Bronchial smooth muscle cell (primary cell): ENCODE measurements at places on chromosomes 7 and 10. TPM values are rescaled to one million over a fixed set of nuclear protein-coding genes. Genes with fewer than 3 reads are reported as not detected.

The CALY gene
- total RNA-seq: 0.16 TPM in 1 of 2 replicates, not detected in the other

The GATA3 gene
- not detected in 2 replicates for total RNA-seq

The SLF2 gene
- 17.7 and 28.2 TPM in 2 replicates for total RNA-seq

The CPVL gene
- 0.16 and 0.69 TPM in 2 replicates for total RNA-seq

The TRPV6 gene
- not detected in 2 replicates for total RNA-seq

The DDX56 gene
- total RNA-seq: 33.9 and 35.5 TPM in 2 replicates

The CRPPA gene
- total RNA-seq: 0.60 and 0.95 TPM in 2 replicates

The PPP1R9A gene
- 0.16 and 0.60 TPM in 2 replicates for total RNA-seq

The ADCY1 gene
- total RNA-seq: 0.47 and 3.2 TPM in 2 replicates

The AMZ1 gene
- total RNA-seq: 0.32 and 0.43 TPM in 2 replicates

The ZP3 gene
- 0.63 and 1.9 TPM in 2 replicates for total RNA-seq

The SFRP4 gene
- 0.32 and 1.5 TPM in 2 replicates for total RNA-seq

The C1GALT1 gene
- 4.8 and 9.9 TPM in 2 replicates for total RNA-seq

The WNT8B gene
- not detected in 2 replicates for total RNA-seq

The CACNA2D1 gene
- 29.1 and 33.3 TPM in 2 replicates for total RNA-seq

The PRPS1L1 gene
- not detected in 2 replicates for total RNA-seq

The SH2B2 gene
- total RNA-seq: 0.94 and 0.95 TPM in 2 replicates

The ZPBP gene
- total RNA-seq: not detected in 2 replicates

The ITGB8 gene
- total RNA-seq: 51.7 and 61.1 TPM in 2 replicates

The FAM237B gene
- total RNA-seq: not detected in 2 replicates
